ENCODE measurements at places on chromosomes 3 and 15.

- DNase-seq = no peak
These were observed 188.4 kb downstream of the ABHD5 start for GRCh38 chr3:43879166-43879565.

- DNase-seq = no peak
These were observed 16.6 kb downstream of the BTLA start for GRCh38 chr3:112482675-112483074.

GRCh38 chr3:79767905-79768267, at the start of gene ROBO1:
TSS of gene ROBO1 (minus strand) at chr3:79767998.
- no peak for DNase-seq

GRCh38 chr3:28328188-28329151, 20.1 kb upstream of the ZCWPW2 start:
- DNase-seq = no peak

DNA sequence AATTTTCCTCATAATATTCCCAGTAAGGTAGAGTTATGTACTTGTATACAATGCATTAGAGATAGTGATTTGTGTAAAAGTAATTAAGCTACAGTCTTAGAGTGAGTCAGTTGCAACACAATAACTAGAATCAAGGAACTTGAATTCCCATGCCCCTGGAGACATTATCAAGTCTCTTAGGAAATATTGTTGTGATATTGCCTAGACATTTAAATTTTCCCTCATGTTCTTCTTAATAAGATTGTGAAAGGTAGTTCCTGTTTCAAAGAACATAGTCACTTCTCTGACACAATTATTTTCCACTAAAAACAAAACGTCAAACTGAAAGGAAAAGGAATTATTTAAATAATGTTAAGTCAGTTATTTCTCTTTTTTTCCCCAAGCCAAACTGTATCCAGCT, 13.0 kb upstream of the ATP1B3 start:
- DNase-seq = no peak

DNA sequence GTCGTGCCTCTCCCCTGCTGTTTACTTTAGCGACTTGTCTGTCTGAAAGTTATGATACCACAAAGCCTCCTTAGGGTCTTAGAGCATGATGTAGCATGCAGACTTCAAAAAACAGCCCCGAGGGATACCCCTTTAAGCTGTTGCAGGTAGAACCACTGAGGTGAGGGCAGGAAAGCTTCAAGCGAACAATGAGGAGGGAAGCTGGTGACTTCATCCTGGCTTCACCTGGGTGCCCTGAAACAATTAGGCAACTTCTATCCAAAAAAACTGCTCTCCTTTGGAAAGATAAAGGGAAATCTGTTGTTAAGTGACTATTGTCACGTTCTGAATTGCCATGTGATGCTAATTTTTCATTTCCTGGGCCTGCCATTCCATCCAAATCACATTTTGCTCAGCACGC, 231.6 kb downstream of the SOX2 start:
- DNase-seq = no peak

- no peak for DNase-seq
These were observed 901.1 kb downstream of the TBL1XR1 start for GRCh38 chr3:176296066-176296597.

- DNase-seq = no peak
These were observed 33.0 kb upstream of the KLF13 start for GRCh38 chr15:31293655-31294054.

DNA sequence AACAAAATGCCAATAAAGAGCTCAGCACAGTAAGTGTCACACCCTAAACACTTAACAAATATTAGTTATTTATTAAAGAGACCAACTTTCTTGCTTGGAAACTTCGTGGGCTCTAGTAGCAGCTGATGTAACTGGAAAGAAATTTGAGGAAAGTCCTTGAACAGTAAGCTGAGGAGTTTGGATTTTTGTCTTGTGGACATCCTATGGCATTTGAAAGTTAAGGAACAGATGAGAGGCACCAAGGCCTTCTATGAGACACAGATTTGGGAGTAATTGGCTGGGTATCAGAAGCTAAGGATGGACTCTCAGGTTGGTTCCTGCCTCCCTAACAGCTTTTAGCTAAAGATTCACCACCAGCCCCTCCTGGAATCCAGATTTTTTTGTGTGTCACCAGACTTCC, 59.7 kb upstream of the FILIP1L start:
- no peak for DNase-seq

- DNase-seq = no peak
These were observed 27.8 kb upstream of the ADGRG7 start for GRCh38 chr3:100581650-100582049.

- DNase-seq = no peak
These were observed 14.6 kb downstream of the SLC2A2 start for GRCh38 chr3:171011873-171012336.

- peak; percentile 58 for DNase-seq
These were observed 38.6 kb downstream of the HACD2 start for GRCh38 chr3:123546133-123546755.

- no peak for DNase-seq
These were observed 33.1 kb upstream of the POLG start for GRCh38 chr15:89367485-89368451.

GRCh38 chr15:93253681-93254080, 164.7 kb upstream of the RGMA start:
- no peak for DNase-seq

- no peak for DNase-seq
These were observed 58.3 kb upstream of the EPHA3 start for GRCh38 chr3:89049119-89049518.

DNA sequence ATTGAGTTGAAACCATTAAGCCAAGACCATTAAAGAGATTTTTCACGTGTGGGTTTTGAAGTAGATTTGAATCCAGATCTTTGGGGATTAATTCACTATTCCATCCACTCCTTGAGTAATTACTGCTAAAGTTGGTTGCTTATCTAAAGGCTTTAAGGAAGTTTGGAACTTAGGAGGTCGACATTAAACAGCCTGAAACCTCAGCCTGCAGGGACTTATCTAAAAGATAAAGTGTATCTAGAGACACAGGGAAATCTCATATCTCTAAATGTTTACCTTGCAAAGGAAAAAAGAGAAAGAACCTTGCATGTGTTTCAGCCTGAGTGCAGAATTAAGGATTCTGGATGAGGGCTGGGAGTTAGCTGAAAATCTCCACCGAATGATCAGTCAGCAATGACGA, 158.6 kb downstream of the MEIS2 start:
- DNase-seq = no peak

DNA sequence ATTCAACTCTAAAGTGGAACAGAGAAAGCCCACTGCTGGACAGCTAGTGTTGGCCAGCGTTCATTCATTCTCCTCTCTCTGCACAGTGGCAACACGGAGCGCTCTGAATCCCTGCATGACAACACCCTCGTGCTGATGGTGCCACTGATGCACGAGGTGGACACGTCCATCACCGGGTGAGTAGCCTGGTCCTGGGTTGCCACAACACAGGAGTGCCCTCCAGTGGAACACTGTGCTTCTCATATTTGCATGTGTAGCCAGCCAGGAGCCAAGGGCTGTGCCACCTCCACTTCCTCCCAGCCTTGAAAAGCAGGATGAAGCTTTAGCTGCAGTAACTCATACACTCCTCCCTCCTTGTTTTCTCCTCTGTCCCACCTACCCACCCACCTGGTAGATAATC, 120.0 kb upstream of the CTDSPL start:
- DNase-seq = no peak

GRCh38 chr3:126834596-126835471, 130.8 kb downstream of the CHCHD6 start:
- DNase-seq = no peak

DNA sequence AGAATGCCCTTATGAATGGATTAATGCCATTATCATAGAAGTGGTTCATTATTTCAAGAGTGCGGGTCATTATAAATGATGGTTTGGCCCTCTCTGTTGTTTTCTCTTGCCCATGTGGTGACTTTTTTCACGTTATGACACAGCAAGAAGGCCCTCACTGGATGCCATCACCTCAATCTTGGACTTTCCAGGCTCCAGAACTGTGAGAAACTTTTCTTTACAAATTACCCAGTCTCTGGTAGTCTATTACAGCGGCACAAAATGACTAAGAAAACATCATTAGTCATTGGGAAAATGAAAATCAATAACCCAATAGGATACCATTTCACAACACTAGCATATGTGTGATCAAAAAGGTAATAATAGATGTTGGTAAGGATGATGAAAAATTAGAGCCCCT, 119.0 kb upstream of the LPP start:
- no peak for DNase-seq

GRCh38 chr15:91879158-91879557, 25.6 kb downstream of the SLCO3A1 start:
- no peak for DNase-seq

DNA sequence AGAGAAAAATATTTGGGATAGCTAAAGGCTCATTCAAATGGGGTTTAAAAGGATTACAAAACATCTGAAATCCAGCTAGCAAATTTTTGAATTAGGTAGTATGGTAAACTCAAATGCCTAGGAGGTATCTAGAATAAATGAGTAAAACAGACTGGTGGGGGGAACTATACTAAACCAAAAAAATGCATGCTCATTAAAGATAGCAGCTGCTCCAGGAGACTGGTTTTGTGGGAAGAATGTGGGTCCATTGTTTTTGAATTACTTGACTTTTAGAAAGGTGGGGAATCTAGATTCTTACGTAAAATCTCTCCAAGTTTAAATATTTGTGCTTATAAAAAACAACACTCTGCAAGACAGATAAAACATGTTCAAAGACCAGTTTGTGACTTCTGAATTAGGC, 73.8 kb downstream of the LEKR1 start:
- no peak for DNase-seq

DNA sequence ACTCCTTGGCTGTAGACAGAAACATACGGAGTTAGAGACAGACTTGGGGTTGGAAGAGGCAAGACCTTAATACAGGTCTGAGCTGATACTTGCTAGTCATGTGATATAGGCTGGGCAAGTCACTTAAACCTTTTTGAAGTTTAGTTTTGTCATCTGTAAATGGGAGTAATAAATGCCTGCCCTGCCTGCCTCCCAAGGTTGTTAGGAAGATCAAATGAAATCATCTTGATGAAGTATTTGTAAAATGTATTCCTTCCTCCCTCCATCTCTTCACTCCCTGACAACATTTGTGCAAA, 2.9 kb downstream of the PXK start:
- DNase-seq = no peak

DNA sequence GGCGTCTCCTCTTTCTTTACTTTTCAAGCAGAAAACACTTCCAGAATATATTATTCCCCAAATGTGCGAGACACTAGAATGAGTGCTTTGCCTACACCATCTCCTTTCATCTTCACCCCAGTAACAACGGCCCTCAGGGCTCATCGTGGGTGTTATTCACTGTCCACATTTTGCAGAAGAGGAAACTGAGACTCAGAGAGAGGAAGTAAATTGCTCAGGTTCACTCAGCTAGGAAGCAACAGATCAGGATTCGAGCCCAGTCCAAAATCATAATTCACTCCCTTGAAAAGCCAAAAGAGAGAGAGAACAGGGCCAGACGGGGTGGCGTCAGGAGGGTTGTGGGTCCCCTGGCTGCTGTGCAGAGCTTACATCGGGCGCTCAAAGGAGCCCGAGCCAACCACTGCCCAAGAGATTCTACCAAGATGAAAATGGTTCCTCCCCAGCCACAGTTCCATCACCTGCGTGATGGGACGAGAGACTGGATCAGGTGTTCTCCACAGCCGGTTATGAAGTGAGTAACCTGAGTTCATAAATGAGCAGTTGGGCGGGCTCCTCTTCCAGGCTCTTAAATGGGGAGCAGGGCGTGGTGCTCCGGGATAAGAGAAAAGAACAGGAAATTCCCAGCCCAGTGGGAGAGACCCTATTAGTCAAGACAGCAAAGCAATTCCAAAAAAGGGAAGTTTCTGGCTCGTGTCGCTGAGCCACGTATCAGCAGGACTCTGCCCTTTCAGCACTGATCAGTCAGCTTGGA, 48.6 kb upstream of the FLNB start:
- no peak for DNase-seq

GRCh38 chr3:108862865-108863798, 40.5 kb downstream of the TRAT1 start:
- peak; percentile 17 for DNase-seq

DNA sequence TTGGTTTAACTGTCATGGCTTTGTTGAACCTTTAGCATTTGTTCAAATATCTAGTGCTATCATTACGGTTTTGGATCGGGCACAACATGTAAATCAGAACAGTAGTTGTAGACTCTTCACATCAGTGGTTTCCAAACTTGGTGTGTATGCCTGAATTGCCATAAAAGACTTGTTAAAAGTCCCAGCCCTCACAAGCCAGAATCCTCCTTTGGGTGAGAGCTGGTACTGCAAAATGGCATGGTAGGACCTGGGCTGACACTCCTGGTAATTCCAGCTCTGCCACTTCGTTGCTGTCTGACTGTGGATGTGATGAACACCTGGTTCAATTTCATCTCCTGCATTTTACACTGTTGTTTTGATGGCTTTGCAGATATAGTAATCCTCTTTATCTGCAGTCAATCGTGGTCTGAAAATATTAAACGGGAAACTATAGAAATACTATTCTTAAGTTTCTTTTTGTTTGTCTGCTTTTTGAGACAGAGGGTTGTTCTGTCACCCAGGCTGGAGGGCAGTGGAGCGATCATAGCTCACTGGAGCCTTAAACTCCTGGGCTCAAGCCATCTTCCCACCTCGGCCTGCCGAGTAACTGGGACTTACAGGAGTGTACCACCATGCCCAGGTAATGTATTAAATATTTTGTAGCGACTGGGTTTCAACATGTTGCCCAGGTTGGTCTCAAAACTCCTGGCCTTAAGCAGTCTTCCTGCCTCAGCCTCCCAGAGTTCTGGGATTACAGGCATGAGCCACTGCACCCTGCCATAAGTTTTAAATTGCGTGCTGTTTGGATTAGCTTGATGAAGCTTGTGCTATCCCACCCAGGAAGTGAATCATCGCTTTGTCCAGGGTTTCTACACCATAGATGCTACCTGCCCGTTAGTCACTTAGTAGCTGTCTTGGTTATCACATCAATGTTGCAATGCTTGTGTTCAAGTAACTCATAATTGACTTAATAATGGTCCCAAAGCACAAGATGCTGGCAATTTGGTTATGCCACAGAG, 61.6 kb downstream of the RAB7A start:
- no peak for DNase-seq

DNA sequence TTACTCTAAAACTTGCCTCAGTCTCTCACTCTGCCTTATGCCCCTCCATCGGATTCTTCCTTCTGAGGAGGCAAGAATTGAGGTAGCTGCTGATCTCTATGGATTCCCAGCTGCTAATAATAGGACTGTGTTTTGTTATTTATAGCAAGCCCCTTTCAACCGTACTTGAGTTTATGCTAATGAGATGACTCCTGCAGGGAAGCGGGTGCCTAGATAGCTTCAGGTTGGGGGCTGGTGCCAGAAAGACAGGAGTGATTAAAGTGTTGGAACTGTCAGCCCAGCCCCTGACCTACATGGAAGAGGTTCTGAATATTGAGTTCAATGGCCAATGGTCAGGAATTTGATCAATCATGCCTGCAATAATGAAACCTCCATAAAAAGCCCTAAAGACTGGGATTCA, 21.8 kb upstream of the LIMD1 start:
- DNase-seq = no peak

All from skeletal muscle cell (primary cell).